NCI-H1694 (cell line): ENCODE measurements at places on chromosomes 7 and 10.

DNA sequence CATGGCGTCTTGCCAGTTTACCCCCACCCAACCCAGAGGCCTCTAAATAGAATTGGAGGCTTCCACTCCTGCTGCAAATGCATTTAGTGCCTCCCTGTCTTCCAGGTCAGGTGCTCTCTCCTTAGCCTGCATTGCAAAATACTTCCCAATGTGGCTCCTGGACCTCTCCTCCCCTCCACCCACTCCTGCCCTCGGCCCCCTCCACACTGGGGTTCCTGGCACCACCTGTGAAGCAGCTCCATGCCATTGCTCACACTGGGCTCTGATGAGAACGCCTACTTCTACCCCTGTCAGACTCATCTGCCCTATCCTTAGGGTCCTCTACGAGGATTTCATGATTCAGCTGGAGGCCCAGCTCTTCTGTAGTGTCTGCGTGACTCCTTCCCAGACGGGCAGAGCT is 37.4 kb downstream of the C10orf120 start:
- DNase-seq = no peak

- no peak for DNase-seq
Measured at GRCh38 chr7:15781944-15782343, 95.5 kb upstream of the MEOX2 start.

DNA sequence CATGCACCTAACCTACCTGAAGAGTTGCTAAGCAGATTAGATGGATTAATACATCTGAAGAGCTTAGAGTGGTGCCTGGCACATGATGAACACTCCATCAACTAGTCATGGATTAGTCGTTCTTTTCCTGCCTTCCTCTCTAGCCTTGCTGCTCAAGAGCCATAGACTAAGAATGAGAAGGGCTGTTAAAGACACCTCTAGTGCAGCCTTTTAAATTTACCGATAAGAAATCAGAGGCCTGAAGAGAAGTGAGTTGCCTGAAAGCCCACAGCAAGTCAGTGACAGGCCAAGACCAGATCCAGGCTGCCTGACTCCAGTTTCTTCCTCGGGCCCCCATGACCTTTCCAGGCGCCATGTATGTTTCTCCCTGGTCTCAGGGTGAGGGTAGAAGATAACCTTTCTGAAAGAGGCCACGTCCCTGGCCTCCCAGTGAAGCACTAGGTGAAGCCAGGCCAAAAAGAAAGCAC is 6.5 kb downstream of the TSPAN15 start:
- no peak for DNase-seq

DNA sequence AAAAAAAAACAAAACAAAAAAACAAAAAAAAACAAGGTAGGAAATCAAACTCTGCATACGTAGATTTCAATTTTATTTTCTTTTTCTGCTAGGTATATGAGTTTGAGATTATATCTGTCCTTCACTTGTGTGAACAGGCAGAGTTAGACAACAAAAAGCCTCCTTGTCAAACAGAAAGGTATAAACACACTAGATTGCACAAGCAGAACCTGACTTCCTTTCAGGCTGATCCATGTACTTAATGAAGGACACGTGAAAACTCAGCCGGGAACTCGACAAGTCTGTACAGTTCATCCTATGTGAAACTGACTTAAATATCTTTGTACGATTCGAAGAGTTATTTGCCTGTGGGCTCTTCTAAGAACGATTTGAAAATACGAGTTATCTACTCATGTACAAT is 254.1 kb downstream of the ARL4A start:
- DNase-seq = no peak

DNA sequence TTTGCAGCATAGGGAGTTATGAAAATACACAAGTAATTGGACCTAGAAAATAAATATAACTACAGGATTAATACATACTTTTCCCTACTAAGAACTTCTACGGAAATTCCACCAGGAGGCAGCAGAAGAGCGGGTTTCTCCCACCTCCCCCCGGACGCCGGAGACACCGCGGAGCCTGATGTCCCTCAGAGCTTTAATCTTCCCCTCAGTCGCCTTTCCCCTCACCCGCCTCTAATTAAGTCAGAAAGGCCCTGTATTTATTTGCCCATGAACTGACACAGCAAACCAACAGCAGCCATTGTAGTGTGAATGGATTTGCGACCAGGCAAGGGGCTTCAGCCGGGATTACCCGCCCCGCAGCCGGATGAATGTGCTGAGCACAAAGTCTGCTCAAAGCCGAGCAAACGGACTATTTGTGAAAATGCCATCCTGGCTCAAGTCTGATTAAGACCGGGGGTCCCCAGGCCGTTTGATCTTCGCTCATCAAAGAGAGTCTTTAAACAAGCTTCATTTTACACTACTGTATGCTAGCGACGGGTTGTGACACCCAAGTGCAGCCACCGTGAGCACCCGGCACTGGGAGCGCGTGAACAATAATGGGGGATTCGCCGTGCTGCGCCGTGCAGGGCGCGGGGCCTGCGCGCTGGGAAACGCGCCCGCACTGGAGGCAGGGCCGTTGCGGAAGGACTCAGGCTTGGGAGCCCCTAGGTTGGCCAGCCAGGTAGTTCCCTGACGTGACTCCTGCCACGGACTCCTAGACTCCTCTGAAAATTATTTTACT is 5.6 kb upstream of the DKK1 start:
- no peak for DNase-seq

- DNase-seq = no peak
Measured at GRCh38 chr7:39158367-39158766, 180.7 kb downstream of the POU6F2 start.

GRCh38 chr7:139598642-139599041 is 75.2 kb downstream of the CLEC2L start:
- DNase-seq = no peak
